ENCODE measurements at places on chromosomes 6 and 20.

- DNase-seq, result no peak
Measured at GRCh38 chr20:49570828-49571552, 3.1 kb upstream of the PTGIS start.

- DNase-seq, result no peak
Measured at GRCh38 chr20:62705627-62706026, 3.0 kb upstream of the NTSR1 start.

DNA sequence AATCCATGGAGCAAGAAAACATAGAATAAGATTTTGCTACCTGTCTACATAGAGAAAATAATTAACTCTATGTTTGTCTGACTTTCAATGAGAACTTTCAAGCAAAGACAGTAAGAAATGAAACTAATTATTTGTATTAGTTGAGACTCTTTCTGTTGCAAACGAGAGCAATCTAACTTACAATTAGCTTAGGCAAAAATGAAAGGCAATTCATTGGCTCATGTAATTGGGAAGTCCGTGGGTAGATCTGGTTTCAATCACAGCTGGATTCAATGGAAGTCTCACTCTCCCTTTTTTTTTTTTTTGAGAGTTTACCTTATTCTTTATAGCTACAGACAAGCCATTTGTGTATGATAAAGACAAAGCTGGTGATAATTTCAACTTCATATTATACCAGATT is 68.2 kb upstream of the STXBP5 start:
- DNase-seq, result no peak

- no peak for DNase-seq
Measured at GRCh38 chr6:148999929-149000468, 253.2 kb downstream of the UST start.

GRCh38 chr20:52572687-52573086 is 381.1 kb upstream of the ZFP64 start:
- DNase-seq, result no peak

DNA sequence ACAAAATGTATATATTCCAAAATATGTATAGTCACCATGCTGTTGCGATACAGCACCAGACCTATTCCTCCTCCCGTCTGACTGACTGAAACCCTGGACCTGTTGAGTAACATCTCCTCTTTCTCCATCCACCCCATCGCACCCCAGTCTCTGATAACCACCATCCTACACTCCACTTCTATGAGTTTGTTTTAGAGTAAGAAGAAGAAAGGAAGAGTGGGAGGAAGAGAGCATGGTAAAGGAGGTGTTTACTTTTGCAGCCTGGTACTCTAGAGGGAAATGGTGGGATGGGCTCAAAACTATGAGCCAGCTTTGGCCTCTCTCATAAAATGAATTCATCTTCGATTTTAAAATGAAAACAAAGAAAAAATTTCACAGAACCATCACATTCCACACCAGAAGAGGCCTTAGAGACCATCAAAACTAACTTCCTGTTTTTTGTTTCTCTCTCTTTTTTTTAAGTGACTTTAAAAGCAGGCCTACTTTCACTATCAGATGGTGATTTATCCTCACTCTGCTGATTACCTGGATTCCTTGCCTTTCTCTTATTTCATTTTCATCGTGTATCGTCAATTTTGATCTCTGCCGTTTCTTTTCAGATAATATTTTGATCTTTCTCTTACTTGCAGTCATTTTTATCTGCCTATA is 16.8 kb upstream of the FUCA2 start:
- no peak for DNase-seq

- DNase-seq, result no peak
Measured at GRCh38 chr6:20778459-20778858, 244.2 kb downstream of the CDKAL1 start.

- no peak for DNase-seq
Measured at GRCh38 chr6:169223006-169223405, 30.6 kb downstream of the THBS2 start.

DNA sequence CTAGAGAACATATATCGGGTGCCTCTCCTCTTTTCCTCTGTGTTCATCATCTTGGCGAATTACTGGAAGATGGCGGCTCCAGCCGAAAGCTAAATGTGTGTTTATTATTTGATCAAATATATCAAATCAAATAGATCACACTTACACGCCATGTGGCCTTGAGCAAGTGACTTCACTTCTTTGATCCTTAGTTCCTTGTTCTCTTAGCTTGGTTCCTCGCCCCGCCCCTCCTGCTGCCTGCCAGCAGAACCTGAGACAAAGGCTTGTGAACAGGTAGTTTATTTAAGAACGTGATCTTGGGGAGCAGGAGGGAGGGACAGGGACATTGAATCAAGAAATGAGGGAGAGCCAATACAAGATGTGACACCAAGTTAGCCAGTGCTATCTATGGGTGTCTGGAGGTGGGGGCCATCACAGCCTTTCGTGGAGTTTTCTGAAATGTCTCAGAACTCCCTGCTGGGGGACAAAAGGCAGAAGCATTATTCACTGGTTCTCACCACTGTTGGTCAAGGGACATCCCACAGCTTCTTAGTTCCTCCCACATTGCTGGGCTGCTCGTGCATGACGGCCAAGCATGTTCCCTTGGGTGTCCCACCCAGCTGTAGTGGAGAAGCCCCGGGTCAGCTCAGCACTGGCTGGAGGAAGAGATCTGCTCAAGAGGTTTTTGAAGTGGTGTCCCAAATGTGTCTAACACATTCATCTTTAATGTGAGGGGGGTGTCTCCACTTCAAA is 44.9 kb upstream of the RNF24 start:
- DNase-seq, result no peak

DNA sequence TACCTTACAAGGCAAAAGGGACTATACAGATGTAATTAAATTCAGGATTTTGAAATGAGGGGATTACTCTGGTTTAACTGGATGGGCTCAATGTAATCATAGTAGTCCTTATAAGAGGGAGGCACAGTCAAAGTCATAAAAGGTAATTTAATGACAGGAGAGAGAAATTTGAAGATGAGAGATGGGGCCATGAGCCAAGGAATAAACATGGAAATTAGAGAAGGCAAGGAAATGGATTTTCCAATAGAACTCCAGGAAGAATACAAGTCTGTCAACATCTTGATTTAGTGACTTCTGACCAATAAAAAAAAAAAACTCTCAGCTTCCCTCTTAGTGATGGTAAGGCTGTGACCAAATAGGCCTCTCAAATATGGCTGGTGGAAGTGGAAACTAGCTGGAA is 101.9 kb upstream of the BEND3 start:
- DNase-seq, result no peak

Data from activated CD4-positive, alpha-beta T cell treated with anti-CD3 and anti-CD28 coated beads for 24 hours (primary cell).